ENCODE measurements at places on chromosomes 4 and X.

- no peak for ATAC-seq
These were observed 92.6 kb downstream of the NSUN7 start for GRCh38 chr4:40842318-40842717.

DNA sequence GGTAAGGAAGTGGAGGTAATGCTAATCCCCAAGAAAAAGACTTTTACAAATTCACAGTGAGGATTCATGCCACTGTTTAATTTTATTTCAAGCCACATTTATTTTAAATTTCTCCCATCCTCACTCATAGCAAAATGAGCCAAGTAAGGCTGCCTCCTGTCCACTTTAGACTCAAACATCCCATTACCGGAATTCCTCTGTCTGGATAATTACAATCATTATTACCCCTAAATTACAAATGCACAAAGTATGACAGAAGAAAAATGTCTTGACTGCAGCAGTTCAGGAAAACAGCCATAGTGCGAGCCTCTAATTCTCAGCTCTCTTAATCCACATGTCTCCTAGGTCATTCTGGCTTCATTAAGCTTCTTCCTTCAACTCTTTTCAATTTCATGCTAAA is 57.0 kb downstream of the MAPK10 start:
- no peak for ATAC-seq

GRCh38 chr4:40621592-40622512 is 7.8 kb downstream of the RBM47 start:
- peak; percentile 64 for ATAC-seq

DNA sequence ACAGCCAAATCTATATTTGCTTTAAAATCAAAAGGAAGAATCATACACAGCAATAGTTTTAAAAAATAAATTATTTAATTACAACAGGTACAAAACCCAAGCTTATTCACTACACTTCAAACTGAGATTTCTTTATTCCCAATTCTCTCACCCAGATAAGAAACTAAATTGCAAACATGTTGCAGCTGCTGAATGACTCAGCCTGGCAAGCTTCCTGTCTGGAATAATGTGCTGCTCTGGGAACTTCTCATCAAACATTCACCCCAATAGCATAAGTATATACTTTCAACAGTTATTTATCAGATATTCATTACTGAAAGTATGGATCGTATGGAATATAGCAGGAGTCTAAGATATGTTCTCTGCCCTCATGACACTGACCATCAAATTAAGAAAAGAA is 43.0 kb upstream of the GABRA2 start:
- ATAC-seq, result no peak

DNA sequence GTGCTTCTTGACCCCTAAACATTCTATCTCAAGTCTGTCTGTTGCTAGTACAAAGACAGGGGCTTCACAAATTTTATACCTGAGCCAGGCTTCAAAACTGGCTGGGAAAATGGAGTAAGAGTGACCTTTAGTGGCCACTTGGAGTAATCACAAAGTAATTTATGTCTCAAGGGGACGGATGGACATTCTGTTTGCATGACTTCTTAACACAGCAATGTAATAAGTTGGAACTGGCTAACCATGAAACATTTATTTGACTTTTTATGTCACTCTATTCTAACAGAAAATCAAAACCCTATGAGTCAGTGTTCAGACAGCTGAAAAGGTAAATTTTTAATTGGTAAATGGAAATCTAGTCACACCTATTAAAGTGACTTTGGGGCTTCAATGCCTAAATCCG is 600.6 kb downstream of the ANKRD50 start:
- ATAC-seq, result peak; percentile 94

DNA sequence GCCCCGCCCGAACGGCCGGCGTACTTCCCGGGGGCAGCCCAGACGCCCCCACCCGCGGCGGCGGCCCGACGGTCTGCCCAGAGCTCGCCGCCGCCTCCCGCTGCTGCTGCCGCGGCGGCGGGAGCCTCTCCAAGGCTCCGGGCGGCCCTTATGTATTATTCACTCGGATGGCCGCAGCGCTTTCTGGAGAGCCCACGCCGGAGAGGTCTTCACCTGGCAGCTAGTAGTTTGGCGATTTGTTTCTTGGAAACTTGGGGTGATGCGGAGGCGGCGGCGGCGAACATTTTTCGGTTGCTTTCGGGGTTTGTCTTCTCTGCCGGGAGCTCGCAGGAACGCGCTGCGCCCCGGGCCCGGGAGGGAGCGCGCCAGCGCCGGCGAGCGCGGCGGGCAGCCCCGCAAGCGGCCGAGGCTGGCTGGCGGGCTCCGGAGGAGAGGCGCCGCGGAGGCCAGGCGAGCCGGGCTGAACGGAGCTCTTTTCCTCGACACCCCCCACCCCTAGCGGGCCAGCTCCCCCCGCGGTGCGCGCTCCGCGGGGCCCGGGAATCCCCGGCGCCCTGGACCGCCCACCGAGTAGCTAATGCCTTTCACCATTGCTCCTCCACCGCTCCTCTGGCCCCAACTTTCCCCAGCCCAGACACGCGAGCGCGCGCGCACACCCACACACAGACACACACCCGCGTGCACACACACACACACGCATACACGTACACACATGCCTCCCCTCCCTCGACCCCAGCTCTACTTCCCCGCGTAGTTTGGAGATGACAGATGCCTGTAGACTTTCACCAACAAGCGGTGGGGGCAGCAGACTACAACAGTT is 113.5 kb downstream of the DHX15 start:
- peak; percentile 7 for ATAC-seq

- peak; percentile 40 for ATAC-seq
These were observed at the start of gene RASSF6 for GRCh38 chr4:73620115-73620792. Gene RASSF6, minus strand, starts transcription at chr4:73620436. Its CDS starts 8,641 bp downstream, at chr4:73611795.

DNA sequence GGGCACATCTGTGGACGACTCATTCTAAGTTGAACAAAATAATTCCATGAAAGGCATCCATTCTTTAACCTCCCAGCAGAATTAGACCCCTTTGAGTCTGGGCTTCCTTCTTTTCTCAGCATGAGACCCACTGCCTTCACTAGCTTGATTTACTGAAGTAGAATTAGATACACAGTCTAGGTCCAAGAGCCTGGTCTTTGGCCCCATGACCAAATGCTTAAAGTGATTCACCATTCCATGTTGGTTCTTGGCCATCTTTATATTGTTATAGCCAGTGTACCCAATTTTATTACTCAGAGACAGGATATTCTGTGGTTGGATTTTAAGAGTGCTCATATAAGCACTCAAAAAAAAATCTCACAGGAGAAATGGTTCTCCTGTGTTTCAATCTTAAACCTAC is 155.3 kb upstream of the GPC4 start:
- ATAC-seq, result no peak

GRCh38 chr4:26141051-26141721 is 179.6 kb upstream of the RBPJ start:
- ATAC-seq, result no peak

- ATAC-seq, result peak; percentile 50
These were observed 725 bp downstream of the SMC1A start for GRCh38 chrX:53421772-53422085.

DNA sequence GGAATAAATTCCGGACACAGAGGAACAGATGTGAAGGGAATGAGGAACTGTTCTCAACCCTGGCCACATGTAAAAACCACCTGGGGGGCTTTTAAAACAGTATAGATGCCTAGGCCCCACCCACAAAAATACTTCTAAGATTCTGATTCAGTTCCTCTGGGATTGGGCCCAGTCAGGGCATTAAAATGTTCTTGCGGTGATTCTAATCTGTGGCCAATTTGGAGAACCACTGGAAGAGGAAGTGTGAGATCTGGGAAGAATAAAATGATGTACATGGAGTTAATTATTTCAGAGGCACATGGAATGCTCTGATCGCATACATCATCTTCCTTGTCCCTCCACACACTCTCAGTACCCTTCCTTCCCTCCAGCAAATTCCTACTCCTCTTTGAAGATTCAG is 192.2 kb downstream of the APBB2 start:
- ATAC-seq, result no peak

DNA sequence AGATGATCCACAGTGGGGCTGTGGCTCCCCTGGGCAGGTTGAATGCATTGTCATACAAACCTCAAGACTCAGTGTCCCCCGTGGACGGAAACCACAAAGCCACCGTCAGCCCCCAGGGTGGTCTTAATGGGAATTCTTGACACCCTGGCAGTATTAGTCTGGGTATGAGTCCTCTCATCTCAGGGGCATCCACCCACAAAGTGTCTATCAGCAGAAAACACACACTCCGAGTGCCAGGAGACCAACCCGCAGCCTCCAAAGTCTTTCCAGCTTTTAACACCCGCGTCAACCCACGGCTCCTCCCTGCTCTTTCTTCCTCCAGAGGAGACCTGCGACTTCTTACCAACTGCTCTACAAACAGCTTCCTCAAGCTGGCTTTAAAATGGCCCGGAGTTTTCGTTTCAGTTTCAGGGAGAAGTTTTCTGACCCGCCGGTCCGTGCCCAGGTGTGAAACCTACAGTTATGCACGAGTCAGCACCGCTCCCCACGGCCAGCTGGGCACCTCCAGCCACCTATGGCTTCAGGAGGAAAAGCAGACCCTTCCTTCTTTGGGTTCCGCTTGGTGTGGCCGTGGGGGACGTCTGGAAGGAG is 14.4 kb upstream of the ASMTL start:
- ATAC-seq, result no peak

DNA sequence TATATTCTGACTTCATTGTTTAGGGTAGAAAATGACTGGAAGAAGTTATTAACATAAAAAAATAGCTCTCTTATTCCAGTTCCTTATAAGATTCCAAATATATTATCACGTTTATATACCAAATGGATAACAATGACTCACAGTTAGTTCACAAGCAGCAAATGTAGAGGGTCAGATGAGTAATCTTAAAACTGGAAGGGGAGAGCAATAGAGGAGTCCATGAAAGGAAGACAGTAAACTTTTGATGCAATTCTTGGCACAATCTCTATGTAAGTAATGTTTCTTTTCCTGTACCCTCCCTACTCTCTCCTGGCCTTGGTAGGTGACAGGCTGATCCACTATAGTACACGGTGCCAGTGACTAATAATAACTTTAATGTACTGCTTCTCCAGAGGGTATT is 259.0 kb upstream of the TRPC5 start:
- ATAC-seq, result no peak

GRCh38 chr4:106691749-106692148 is 323.2 kb upstream of the GIMD1 start:
- 0 out of 3 replicates have a peak, but pooled peaks have one; percentile 44 for ATAC-seq

GRCh38 chrX:33211356-33212260 is at the start of gene DMD:
Gene DMD, minus strand, starts transcription at chrX:33211549. Its CDS starts 237 bp downstream, at chrX:33211312.
- no peak for ATAC-seq

GRCh38 chrX:108735091-108735678 is 1.2 kb downstream of the IRS4 start:
- ATAC-seq, result no peak

DNA sequence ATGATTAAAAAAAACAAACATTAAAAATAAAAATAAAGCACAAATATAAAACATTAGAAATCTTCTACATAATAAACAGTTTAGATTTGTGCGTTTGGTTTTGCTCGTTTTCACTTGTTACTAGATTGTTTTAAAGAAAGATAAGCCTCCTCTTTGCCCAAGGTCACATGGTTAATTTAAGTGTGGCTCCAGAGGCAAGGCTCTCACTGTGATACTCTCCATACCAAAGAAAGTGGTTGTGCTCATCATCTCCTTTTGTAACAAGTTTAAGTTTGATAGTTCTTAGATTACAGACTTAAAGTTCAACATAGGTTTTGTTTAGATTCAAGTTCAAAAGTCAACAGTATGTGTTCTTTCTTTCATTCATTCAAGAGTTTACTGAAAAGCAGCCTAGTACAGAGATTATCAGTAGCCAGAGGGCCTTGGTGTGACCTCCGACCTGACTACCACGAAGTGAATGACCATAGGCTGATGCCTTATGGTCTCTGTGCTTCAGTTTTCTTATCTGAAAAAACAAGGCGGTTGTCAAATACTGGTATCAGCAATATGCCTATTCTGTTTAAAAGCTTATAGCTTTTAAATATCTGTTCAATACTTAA is 133.2 kb downstream of the ZAR1 start:
- ATAC-seq, result no peak

DNA sequence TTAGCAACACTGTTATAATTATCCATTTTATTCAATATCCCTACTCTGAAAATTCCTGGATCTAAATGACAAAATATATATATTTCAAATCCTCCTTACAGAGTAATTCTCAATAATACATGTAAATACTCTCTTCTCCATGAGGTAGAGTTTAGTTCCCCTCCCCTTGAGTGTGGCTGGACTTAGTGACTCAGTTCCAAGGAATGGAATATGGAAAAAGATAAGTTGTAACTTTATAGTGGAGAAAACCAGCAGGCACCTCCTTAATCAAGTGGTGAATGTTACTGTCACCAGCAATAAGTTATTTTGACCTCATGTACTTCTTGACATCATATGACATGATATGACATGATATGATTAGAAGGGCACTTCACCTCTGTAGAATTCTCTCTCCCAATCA is 302.0 kb downstream of the RAB28 start:
- ATAC-seq, result no peak

- no peak for ATAC-seq
These were observed 63.8 kb upstream of the HELT start for GRCh38 chr4:184954482-184954881.

GRCh38 chrX:130725519-130725918 is 177.5 kb downstream of the ENOX2 start:
- no peak for ATAC-seq

DNA sequence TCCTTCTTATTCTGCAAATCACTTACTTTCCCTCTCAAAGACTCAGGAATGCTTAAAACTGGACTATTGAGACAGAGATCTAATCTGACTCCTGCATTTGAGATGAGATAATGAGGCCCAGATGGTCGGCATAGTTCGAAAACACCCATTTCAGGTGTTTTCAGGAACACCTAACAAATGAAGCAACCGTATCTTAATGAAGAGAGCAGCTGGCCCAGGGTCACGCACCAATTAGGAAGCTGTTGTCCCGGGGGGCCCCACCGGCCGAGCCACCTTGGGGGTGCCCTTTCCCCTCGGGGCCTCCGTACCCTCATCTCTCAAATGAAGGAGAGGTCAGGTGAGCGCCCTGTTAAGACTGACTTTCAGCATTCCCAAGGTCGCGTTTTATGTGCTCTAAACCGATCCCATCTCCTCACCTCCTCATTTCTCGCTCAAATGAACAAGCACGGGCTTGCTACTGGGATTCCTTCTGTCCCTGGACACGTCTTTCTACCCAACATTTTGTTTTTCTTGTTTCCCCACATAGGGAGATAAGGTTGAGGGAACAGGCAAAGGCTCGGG is 824 bp downstream of the LRPAP1 start:
- ATAC-seq, result no peak

DNA sequence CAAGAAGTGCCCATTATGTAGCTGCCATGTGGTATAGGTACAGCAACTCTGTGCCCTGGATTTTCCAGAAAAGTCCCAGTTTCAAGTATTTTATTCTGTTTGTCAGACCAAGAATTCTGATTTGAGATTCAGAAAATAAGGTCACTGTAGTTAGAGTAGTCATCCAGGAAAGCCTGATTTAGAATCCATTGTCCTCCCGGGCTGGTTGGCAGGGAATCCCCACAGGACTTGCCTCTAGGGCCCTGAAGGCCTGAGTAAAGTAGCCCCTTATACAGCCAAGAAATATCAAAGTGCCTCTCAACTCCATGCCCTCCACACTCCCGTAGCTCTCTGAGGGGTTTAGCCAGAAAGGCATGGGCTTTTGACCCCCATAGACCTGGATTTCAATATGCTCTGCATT is 36.3 kb downstream of the RTL5 start:
- no peak for ATAC-seq

- no peak for ATAC-seq
These were observed 7.9 kb upstream of the MBTPS2 start for GRCh38 chrX:21831496-21831895.

GRCh38 chrX:30489323-30489722 is 88.2 kb downstream of the TASL start:
- ATAC-seq, result peak; percentile 74

Data from SK-N-SH treated with all-trans-retinoic acid at 6 μM for 48 hours (cell line).